ENCODE measurements at places on chromosomes 1 and 21. TPM values are rescaled to one million over a fixed set of nuclear protein-coding genes. Genes with fewer than 3 reads are reported as not detected.

DNA sequence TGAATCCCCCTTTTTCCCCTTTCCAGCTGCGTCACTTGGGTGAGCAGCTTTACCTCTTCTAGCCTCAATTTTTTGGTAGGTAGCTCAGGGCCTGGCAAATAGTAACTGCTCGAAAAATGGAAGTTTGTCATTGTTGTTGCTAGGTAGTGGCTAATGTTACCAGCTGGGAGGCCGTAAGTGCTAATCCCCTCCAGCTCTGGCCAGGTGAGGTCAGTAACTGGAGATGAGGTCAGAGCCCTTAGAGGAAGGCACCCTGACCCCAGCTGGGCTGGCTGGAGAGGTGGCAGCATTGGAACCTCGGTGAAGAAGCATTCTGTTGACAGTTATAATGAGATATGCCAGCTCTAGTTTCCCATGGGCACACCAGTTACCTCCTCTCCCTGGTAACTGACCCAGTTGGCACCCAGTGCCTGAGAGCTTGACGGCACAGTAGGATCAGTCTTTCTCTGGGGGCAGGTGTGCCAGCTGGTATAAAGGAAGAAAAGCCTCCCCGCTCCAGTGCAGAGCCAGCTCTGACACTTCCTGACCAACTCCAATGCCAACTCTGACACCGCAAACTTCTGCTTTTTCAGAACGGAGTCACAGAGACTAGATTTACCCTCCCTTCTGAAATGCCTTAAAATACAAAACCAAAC, 35.0 kb upstream of the SLC2A1 start:
- no peak for DNase-seq
- H3K4me3 ChIP-seq = no peak overlapping the region
- H3K4me1 ChIP-seq = peaks cover 21% of the 10 kb centered on the region
- H3K27me3 ChIP-seq = no peaks in the 10 kb centered on the region
- H3K36me3 ChIP-seq = no peaks in the 10 kb centered on the region

- H3K27ac ChIP-seq = no peak overlapping the region
- H3K4me1 ChIP-seq = no peaks in the 10 kb centered on the region
- H3K36me3 ChIP-seq = no peaks in the 10 kb centered on the region
- H3K27me3 ChIP-seq = peaks cover 9% of the 10 kb centered on the region
- DNase-seq = no peak
- no peak overlapping the region for H3K4me3 ChIP-seq
Observed at GRCh38 chr1:204813522-204813921, 57.1 kb upstream of the NFASC start.

GRCh38 chr1:112693821-112694220, 13.1 kb downstream of the RHOC start:
- DNase-seq = no peak
- H3K4me3 ChIP-seq = no peak overlapping the region
- no peak overlapping the region for H3K27ac ChIP-seq

DNA sequence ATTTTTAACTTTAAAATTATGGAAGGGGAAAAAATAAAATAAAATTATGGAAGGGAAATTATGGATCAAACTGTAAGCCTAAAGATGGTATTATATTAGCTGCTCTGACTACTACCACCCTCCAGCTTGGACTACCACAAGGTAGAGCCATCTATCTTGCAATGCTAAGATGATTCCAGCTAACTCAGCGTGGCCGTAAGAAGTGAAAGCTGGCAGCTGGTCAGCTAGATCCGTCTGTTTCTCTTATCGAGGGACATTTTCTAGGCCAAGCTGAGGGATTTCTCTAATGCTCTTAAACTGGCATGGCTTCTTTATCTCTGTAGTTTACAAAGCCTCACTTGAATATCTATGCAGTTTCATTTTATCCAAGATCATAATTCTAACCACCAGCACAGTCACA, 31.5 kb downstream of the LYST start:
- DNase-seq = no peak
- no peak overlapping the region for H3K4me3 ChIP-seq
- H3K4me1 ChIP-seq = peaks cover 16% of the 10 kb centered on the region
- H3K27me3 ChIP-seq = no peaks in the 10 kb centered on the region

DNA sequence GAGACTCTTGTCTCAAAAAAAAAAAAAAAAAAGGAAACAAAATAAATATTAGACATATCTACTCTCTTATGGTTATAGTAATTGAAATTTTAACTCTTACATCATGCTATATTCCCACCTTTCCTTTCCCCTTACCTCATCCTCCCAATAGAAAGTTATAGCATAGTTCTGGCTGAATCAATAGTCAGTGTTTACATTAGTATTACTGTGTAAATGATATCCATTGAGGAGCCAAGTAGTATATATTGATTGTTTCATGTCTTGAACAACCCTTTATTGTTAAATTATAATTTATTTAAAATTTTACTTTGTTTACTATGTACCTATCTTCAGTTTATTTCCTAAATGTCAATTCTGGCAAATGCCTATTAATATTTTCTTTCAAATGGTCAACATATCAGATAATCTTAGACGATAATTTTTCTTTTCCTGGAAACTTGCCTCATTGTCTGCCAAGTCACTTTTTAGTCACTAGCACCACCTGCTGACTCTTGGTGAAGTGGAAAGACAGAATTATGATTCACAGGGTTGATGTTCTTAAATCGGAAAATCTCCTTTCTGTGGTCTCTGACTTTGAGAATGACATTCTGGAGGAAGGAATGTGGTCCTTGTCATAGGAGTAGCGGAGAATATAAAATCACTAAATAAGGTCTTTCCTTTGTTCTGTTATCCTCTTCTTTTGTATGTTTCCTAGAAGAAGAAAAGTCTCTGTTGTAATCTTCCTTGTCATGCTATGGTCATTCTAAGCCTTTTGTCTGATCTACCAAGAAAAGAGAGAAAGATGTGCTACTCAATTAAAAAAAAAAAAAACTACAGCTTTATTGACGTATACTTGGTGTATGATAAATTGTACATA, 8.6 kb downstream of the HJV start:
- peaks cover 6% of the 10 kb centered on the region for H3K4me1 ChIP-seq
- H3K27me3 ChIP-seq = no peaks in the 10 kb centered on the region
- DNase-seq = no peak
- no peak overlapping the region for H3K4me3 ChIP-seq
- H3K36me3 ChIP-seq = no peaks in the 10 kb centered on the region

DNA sequence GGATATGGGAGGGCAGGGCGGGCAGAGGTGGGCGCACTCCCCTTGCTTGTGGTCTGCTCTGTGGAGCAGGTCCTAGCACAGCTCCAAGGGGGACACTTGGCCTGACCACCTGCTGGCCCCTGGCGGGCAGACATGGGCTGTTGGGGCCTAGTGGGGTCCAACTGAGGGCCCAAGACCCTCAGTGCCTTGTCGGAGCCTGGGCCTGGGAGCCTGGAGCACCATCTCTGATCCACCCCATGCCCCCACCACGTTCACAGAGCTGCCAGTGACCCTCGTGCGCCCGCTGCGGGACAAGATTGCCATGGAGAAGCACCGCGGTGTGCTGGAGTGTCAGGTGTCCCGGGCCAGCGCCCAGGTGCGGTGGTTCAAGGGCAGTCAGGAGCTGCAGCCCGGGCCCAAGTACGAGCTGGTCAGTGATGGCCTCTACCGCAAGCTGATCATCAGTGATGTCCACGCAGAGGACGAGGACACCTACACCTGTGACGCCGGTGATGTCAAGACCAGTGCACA, 70.6 kb downstream of the OBSCN start:
- no peaks in the 10 kb centered on the region for H3K27me3 ChIP-seq
- no peak overlapping the region for H3K4me3 ChIP-seq
- H3K36me3 ChIP-seq = peaks cover 37% of the 10 kb centered on the region
- DNase-seq = peak; percentile 48

The FCRL2 gene
- not detected for total RNA-seq

The ZNF648 gene
- total RNA-seq = not detected
